ENCODE measurements at places on chromosomes 4 and X.

DNA sequence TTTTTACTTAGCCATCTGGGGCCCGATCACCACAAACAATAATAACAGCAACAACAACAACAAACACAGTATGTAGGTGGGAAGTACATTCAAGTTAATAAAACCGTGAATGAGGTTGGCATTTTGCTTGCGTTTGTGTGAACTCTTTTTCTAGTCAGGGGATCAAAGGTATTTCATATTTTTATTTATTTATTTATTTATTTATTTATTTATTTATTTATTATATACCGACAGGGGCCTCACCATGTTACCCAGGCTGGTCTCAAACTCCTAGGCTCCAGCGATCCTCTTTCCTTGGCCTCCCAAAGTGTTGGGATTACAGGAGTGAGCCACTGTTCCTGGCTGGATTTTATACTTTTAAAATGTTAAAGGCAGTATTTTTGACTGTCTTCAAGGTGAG lies 325.4 kb downstream of the RAPGEF2 start:
- DNase-seq, result no peak

DNA sequence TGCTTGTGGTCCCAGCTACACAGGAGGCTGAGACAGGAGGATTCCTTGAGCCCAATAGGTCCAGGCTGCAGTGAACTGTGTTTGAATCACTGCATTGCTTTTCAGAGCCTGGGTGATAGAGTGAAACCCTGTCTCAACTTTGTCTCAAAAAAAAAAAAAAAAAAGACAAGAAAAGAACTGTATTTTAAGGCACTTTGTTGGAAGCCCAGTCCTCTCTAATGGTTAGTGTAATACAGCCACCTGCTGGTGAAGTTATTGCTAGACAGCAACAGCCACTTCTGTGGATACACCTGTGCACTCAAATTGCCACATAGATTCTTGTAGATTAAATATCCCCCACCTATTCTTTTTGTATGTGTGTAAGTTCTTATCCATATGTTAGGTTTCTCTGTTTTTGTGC lies 10.1 kb upstream of the FGG start:
- peak; percentile 47 for DNase-seq

- DNase-seq, result no peak
Measured at GRCh38 chr4:166535865-166536264, 662.8 kb downstream of the TLL1 start.

GRCh38 chr4:56128213-56128612 lies 179.5 kb downstream of the CEP135 start:
- DNase-seq, result no peak

DNA sequence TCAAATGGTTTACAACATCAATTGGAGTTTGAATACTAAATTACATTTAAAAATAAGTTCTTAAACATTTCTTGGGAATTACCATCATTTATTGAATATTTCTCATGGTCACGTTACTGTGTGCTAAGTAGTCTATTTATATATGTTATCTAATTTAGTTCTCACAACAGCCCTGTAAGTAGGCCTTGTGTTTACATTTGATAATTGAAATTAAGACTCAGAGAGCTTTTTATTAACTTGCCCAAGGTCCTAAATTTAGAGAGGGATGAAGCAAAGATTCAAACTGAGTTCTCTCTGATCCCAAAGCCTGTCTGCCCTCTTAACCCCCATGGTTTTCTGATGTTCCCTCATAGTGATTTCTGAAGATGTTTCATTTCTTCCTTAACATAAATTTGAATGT lies 103.7 kb downstream of the CEP135 start:
- no peak for DNase-seq

DNA sequence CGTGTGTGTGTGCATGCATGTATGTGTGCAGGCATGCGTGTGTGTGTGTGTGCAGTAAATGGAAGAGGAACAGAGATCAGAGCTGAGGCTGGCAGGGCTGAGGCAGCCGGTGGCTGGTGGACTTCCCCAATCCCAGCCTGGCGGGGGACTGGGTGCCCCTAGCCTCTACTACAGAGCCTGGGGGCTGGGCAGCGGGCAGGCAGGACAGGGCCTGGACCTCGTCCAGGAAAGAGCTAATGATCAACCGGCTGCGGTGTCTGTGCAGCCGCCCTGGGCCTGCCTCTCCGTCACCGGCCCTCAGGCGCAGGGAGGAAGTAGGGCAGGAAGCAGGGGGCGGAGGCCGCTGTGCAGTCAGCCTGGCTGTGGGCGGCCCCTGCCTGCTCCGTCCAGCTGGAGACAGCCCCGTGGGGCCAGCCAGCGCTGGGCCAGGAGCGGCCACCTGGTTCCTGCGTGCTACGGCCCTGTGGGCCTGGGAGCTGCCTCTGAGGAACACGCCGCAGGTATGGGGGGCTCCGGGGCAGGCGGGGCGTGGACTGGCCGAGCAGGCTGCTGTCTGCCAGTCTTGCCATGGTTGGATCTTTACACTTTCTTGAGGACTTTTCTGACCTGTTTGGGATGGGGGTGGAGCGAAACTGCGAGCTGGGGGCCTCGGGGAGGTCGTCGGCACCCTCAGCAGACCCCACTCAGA lies at the start of gene SH3TC1:
Gene SH3TC1, plus strand, starts transcription at position 385 of the 688 bp plus-strand sequence. CDS start 5,905 bp downstream, outside the sequence.
- peak; percentile 64 for DNase-seq

DNA sequence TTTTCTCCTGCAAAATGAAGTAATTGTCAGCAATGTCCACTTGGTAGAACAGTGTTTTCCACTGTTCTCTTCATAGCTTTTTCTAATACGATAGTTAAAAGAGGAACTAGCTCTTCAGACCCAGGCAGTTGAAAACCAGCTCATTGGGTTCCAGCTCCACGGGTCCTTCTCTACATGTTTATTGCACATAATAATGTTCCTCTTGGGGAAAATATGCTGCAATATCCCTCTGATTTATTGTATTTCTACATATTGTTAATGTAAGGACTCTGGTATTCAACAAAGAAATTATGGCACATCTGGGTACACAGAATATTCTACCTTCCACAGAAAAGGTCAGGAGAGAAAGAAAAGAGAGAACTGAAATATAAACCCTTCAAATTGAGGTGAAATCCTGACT lies 473.4 kb downstream of the TRIML1 start:
- DNase-seq, result no peak

- no peak for DNase-seq
Measured at GRCh38 chr4:183429489-183429888, 14.9 kb upstream of the CDKN2AIP start.

DNA sequence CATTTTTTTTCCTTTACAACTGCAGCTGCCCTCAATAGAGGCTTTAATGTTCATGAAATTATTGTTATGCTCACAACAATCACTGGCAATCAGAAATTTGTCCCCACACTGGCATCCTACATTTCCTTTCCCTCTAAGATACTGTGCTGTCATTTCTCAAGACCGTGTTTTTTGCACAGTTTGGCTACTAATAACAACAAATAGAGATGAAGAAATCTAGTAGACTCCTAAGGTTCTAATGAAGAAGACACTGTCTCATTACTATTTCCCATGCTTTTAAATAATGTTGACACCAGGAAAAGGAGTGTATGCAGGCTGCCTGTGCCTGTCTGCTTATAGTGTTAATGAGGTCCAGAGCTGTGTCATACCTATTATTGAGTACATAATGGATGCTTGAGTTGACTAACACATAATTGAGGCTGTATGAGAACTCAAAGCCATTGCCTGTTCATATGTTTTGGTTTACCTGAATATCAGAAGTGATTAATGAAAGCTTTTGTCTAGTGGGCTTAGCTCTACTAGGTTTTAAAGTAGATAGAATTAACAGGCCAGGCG lies 1.5 kb upstream of the EIF4E start:
- DNase-seq, result no peak

- DNase-seq, result no peak
Measured at GRCh38 chr4:152415980-152416379, 119.9 kb downstream of the FBXW7 start.

DNA sequence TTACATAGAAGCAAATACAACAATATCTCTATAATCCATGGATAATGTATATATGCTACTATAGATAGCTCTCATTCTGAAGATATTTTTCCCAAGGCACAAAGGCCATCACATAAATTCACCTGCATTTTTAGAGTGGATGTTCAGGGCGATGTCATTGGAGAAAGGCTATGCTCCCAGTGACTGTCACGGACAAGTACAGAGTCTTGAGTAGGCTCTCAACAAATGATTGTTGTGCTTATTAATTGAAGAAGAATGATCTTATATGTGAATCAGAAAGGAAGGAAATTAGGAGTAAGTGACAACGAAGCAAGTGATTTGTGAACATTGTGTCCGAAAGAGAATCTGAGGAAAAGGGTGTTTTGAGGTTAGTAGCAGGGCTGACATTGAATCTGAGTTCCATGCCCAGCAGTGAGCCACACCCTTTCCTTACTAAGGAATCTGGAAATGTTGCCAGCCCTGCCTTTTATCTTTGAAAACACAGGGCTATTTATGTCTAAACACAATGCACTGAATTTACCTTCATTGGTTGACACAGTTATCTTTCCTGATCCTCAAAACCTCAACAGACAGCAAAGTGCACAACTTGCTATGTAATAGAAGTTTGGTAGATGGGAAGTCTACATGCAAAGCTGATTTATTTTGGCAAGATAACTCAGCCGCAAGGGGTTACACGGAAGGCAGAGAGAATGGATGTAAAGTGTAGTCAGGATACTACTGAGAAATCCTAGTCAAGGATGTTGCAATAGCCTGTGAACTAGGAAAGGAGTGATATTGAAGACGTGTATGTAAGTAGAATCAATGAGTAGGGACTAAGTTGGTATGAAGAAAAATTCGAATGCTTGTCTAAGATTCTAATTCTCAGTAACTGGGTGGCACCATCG lies 50.4 kb downstream of the SORBS2 start:
- DNase-seq, result no peak

- DNase-seq, result no peak
Measured at GRCh38 chr4:133920236-133920635, 281.4 kb downstream of the PABPC4L start.

DNA sequence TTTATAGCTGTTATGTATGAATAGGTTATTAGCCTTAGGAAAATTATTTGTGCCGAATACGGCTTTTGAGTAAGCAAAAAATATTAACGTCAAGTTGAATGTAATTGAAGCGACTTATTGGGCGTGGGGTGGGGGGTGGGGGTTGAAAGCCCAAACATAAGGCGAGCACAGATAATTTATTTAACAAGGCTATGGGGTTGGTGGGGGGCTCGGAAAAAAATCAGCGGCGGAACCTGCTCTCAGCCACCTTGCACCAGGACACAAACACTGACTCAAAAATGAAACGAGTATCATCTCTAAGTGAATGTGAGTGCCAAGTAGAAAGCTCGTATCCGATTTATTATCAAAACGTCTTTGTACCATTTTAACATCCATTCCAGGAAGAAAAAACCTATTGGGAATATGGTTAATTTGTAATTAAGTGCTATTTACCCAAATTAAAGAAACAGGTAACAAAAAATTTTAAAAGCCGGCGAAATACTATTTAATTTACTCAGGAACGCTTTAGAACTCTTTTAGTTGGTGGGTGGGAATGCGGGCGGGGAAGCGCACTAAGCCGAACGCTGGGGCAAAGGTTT lies 902 bp upstream of the LARP1B start:
- DNase-seq, result no peak

DNA sequence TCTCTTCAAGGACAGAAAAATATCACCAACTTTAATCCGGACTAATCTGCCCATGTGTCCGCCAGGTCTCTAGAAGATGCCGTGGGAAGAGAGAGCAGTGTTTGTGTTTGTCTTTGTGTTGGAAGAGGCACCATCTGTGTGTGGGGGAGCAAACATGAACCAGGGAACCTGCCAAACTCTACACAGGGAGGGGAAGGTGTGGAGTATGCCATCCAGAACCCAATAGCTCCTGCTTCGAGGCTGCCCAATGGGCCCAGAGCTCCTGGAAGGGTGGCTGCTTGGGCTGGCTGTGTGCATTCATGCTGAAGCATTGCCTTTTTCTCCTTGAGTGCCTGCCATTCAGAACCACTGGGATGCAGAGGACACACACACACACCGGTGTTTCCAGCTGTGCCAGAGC lies 536.2 kb downstream of the MID1IP1 start:
- DNase-seq, result no peak

GRCh38 chr4:135492439-135492838 lies 1290.8 kb upstream of the PABPC4L start:
- DNase-seq, result no peak

DNA sequence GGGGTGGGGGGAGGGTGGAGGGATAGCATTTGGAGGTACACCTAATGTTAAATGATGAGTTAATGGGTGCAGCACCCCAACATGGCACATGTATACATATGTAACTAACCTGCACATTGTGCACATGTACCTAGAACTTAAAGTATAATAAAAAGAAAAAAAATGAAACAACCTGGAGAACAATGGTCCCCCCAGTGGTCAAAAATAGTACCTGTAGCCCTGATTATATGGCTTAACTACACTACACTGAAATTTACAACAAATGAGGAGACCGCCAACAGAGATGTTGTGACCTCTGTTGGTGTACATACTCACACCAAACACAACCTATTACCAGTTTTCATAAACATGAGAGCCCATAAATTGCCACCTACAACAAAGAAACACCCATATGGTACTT lies 7.3 kb upstream of the MAGEE1 start:
- DNase-seq, result peak; percentile 6

DNA sequence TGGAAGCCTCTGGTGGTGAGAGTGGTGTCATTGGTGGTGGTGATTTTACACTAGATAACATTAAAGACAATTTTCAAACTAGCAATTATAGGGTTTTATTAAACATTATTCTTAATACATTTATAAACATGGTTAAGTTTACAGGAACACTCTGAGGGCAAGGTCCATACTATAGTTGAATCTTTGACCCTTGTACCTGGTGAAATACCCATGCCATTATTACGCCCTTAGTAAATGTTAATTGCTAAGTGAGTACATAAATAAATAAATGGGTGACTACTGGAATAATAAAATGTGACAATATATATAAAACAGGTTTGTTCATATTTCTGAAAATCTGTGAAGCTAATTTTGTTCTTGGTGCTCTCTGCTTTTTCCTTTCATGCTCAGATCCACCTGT lies 13.6 kb upstream of the CLNK start:
- DNase-seq, result no peak

DNA sequence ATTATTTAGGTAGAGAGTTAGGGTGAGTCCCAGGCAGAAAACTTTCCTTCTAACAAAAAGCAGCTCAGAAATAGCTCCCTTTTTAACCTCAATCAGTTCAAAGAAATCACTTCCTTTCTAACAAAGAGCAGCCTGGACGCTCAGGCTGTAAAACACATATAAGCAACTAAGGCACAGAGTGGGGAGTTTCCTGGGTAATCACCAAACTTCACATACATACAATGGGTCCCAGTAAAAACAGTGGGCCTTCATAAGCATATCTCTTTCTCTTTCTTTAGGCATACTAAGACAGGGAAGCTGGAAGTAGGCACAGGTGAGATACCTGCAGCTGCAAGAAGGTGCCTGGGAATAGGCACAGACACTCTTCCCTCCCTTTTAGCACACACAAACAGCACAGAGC lies 4.9 kb upstream of the NAF1 start:
- no peak for DNase-seq
